Upper lobe of left lung (tissue), 6 donors: ENCODE measurements at places on chromosomes 1 and 21. TPM values are rescaled to one million over a fixed set of nuclear protein-coding genes. Genes with fewer than 3 reads are reported as not detected.
A peak's percentile ranks its signal among the peaks of the same experiment; 100 is the strongest.

- no peak overlapping the region for H3K4me3 ChIP-seq
- H3K27ac ChIP-seq = no peak overlapping the region
- H3K4me1 ChIP-seq = no peaks in the 10 kb centered on the region
- DNase-seq = peak; percentile 36
These were observed 7.1 kb downstream of the C1orf226 start for GRCh38 chr1:162388615-162389014.

GRCh38 chr1:18575620-18576019, 55.0 kb upstream of the PAX7 start:
- H3K27ac ChIP-seq = no peak overlapping the region
- H3K27me3 ChIP-seq = no peaks in the 10 kb centered on the region
- peak; percentile 28 for DNase-seq
- H3K36me3 ChIP-seq = no peaks in the 10 kb centered on the region
- H3K4me3 ChIP-seq = no peak overlapping the region
- no peaks in the 10 kb centered on the region for H3K4me1 ChIP-seq

The HCRTR1 gene
- not detected for total RNA-seq

The LCE1E gene
- not detected for total RNA-seq

DNA sequence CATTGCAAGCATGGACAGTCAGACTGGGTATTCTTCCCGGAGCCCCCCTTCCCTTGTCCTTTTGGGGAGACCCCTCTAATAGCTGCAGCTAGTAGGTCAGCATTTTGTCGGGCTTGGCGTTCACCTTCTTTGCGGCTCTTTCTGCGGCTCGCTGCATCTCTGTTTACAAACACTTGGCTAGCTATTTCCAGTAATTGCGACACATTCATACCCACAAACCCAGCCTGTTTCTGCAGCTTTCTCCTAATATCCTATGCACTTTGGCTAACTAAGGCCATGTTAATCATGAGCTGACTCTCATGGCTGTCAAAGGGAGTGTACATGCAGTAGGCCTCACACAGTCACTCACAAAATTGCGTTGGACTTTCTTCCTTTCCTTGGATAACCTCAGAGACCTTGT, 716.4 kb downstream of the AMY1C start:
- H3K36me3 ChIP-seq = no peaks in the 10 kb centered on the region
- no peak overlapping the region for H3K27ac ChIP-seq

The RFX5 gene
- total RNA-seq = 31.5 TPM

GRCh38 chr1:214123061-214123784, 135.4 kb downstream of the PROX1 start:
- H3K27me3 ChIP-seq = no peaks in the 10 kb centered on the region
- DNase-seq = no peak
- H3K36me3 ChIP-seq = no peaks in the 10 kb centered on the region

DNA sequence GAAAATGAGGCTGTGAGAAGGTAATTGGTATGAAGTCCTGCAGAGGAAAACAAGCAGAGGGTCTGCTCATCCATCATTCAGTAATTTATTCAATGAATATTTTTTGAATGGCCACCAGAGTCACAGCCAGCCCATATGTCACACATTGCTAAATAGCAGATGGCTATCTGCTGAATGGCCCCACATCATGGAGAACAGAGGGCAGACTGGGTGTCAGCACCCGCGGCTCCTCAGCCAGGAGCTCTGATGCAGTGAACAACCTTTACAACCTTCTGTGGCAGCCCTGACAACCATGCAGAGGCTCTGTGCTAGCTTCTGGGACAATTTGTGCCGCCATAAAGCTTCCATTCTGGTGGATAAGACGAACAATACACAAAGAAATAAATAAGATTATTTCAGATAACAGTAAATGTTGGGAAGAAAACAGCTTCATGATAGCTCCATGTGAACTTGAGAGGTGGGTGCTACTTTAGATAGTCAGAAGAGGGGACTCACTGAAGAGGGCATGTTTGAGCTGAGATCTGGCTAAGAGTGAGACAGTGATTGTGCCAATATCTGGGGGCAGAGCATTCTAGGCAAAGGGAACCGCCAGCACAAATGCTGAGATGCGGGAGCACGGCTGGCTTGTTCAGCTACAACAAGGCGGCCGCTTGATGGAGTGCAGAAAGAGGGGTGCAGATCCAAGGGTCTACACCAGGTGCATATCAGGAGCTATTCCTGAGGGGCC, 2.8 kb upstream of the C1orf210 start:
- no peaks in the 10 kb centered on the region for H3K4me1 ChIP-seq
- DNase-seq = no peak
- no peaks in the 10 kb centered on the region for H3K27me3 ChIP-seq
- no peak overlapping the region for H3K4me3 ChIP-seq
- H3K36me3 ChIP-seq = no peaks in the 10 kb centered on the region

The GLUL gene
- total RNA-seq = 1,145 TPM

The GSTM5 gene
- 4.0 TPM for total RNA-seq

DNA sequence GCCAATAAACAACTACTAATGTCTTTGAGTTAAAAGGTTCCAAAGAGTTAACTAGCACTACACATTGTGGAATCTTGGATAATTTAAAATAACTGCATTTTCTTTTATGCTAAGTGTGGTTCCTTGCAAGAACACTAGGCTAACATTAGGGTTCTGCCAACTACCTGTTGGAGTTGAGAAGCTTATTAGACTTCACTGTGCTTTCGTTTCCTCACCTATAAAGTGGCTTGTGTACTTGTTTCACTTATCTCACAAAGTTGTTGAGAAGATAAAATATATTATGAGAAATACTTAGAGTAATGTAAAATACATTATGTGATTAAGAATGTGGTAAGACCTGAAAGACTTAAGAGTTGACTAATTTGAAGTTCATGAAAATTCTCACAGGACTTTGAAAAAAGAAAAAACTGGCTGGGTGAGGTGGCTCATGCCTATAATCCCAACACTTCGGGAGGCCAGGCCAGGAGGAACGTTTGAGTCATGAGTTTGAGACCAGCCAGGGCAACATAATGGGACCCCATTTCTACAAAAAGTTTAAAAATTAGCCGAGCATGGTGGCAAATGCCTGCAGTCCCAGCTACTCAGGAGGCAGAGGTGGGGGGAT, 5.6 kb upstream of the RRAGC start:
- no peak overlapping the region for H3K4me3 ChIP-seq
- H3K4me1 ChIP-seq = peaks cover 21% of the 10 kb centered on the region
- H3K27me3 ChIP-seq = no peaks in the 10 kb centered on the region

GRCh38 chr1:39187275-39188046, 17.0 kb upstream of the MACF1 start:
- H3K36me3 ChIP-seq = no peaks in the 10 kb centered on the region
- no peak overlapping the region for H3K4me3 ChIP-seq

DNA sequence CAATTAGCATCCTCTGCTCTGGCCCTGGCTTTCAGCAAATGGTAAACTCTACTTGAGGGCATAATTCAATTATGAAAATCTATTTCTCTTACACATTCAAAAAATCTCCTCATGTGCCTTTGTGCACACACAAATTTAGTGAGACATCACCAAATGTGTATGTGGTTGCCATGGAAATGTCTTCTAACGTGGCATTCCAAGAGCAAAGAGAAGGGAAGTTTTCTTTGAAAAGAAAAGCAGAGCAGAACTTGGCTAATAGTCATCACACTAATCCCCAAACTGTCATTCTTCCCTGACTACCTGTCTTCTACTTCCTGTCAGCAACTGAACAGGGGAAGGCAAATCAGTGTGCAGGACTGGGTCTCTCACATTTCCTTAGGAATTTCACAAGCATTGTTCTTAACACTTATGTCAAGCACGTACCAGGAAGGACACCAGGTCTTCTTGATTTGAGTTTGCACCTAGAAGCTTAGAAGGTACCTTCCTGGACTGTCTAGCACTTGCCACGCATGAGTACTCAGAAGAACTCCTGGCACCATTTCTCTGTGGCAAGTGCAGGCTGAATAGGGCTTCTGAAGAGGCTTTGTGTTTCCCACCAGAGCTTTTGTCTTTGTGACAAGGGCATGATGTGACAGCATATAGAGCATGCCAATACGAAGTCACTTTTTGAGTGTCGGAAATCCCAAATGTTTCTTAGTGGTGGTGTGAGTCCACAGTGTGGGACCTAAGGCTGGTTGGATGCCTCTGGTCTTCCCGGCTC, 32.3 kb downstream of the MAN1C1 start:
- no peaks in the 10 kb centered on the region for H3K36me3 ChIP-seq
- no peak overlapping the region for H3K27ac ChIP-seq
- no peak overlapping the region for H3K4me3 ChIP-seq
- no peaks in the 10 kb centered on the region for H3K27me3 ChIP-seq

DNA sequence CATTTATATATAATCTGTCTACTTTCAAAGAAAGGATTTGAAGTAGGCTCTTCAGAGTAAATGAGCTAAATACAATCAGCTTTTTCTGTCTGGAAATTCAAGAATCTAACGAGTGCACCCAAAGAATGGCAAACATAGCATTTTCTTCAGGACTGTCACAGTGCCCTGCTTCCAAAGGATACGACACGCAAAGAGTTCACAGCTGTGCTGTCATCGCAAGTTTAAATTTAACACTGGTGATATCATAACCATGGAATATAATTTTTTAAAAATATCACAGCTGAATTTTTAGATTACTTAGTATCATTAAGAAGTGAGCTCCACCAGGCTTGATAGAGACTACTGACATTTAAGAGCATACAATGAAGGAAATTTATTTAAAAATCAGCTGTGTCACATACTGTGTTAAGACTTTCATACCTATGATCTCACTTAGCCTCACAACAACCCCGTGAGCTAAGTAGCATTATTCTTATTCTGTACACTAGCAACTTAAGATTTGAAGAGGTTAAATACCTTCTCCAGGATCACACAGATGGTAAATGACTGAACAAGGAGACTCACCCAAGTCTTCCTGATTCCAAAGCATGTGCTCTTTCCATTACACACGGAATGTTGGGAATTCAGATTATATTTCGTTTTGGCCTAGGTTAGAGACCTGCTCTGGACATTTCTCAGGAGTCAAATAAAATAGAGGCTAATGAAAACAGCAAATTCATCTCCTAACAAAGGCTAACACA, 46.2 kb upstream of the PRRX1 start:
- H3K27me3 ChIP-seq = no peaks in the 10 kb centered on the region
- H3K4me3 ChIP-seq = no peak overlapping the region
- H3K4me1 ChIP-seq = no peaks in the 10 kb centered on the region
- H3K27ac ChIP-seq = no peak overlapping the region
- no peaks in the 10 kb centered on the region for H3K36me3 ChIP-seq
- no peak for DNase-seq

GRCh38 chr1:51878308-51878615, 265 bp downstream of the NRDC start:
- no peaks in the 10 kb centered on the region for H3K36me3 ChIP-seq
- peak overlapping the region; percentile 100 for H3K27ac ChIP-seq
- no peak for DNase-seq
- H3K27me3 ChIP-seq = no peaks in the 10 kb centered on the region
- peak overlapping the region; percentile 62 for H3K4me3 ChIP-seq

DNA sequence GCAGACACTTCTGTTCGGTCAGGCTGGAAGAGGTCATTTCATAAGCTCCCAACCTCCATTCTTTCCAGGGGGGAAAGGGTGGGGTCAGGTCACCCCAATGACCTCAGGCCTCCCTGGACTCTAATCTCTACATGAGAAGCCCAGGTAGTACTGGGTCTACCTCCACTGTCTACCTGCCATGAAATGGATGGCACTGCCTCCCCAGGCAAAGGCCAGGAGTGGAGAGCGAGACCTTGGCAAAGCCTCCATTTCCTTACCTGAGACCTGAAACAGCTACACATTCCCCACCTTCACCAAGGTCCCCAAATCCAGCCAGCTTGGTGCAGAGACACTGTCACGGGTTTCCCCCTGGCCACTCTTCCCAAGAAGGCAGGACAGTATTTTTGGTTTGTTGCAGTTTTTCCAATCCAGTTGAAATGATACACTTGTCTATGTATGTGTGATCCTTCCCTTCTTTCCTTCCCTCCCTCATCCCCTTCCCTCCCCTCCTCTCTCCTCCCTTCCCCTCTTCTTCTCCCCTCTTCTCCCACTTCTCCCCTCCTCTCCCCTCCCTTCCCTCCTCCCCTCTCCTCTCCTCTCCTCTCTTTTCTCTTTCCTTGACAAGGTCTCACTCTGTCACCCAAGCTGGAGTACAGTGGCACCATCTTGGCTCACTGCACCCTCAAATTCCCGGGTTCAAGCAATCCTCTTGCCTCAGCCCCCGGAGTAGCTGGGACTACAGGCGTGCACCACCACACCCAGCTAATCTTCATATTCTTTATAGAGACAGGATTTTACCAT, 16.1 kb downstream of the BTG2 start:
- H3K4me1 ChIP-seq = peaks cover 72% of the 10 kb centered on the region
- no peaks in the 10 kb centered on the region for H3K36me3 ChIP-seq

The EPHA10 gene
- 0.76 TPM for total RNA-seq

DNA sequence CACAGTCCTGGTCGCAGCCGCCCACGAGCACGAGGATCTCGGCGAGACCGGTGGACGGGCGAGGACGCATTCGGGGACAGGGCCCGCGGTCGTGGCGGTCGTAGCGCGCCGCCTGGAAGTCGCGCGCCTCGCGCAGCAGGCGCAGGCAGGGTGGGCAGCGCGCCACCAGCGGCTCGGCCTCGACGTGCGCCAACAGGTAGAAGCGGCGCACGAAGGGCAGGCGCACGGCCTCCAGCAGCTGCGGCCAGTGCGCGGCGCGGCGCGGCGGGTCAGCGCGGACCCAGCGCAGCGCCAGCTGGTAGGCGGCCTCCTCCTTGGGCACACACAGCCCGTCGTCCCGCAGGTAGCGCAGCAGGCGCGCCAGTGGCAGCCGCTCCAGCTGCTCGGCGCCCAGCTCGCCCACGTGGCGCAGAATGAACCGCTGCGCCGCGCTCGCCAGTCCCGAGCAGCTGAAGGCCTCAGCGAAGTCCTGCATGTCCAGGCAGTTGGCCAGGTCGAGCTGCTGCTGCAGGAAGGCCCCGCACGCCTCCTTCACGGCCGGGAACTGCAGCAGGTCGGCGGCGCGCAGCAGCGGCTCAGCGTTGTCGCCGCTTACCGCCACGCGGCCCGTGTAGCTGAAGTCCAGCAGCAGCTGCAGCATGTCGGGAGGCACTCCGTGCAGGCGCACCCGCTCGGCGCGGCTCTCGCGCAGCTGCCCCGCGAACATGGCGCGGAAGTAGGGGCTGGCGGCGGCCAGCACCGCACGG, 573 bp downstream of the KLHL21 start:
- peak overlapping the region; percentile 96 for H3K27ac ChIP-seq
- peaks cover 44% of the 10 kb centered on the region for H3K4me1 ChIP-seq
- H3K4me3 ChIP-seq = peak overlapping the region; percentile 99

The COL11A1 gene
- total RNA-seq = 0.23 TPM

The TIE1 gene
- total RNA-seq = 31.2 TPM

GRCh38 chr1:240435996-240436566, 175.9 kb downstream of the GREM2 start:
- no peaks in the 10 kb centered on the region for H3K27me3 ChIP-seq
- H3K27ac ChIP-seq = no peak overlapping the region
- DNase-seq = no peak
- no peaks in the 10 kb centered on the region for H3K4me1 ChIP-seq
- H3K4me3 ChIP-seq = no peak overlapping the region
- H3K36me3 ChIP-seq = no peaks in the 10 kb centered on the region

GRCh38 chr21:37561941-37562919, 195.7 kb downstream of the DYRK1A start:
- H3K27ac ChIP-seq = no peak overlapping the region
- no peaks in the 10 kb centered on the region for H3K27me3 ChIP-seq
- H3K4me3 ChIP-seq = no peak overlapping the region

GRCh38 chr21:24260751-24261150, 1346.5 kb downstream of the MRPL39 start:
- H3K27me3 ChIP-seq = no peaks in the 10 kb centered on the region
- DNase-seq = no peak
- no peak overlapping the region for H3K4me3 ChIP-seq
- no peaks in the 10 kb centered on the region for H3K36me3 ChIP-seq

The USH2A gene
- not detected for total RNA-seq
